ENCODE measurements at places on chromosomes 12 and 14.

DNA sequence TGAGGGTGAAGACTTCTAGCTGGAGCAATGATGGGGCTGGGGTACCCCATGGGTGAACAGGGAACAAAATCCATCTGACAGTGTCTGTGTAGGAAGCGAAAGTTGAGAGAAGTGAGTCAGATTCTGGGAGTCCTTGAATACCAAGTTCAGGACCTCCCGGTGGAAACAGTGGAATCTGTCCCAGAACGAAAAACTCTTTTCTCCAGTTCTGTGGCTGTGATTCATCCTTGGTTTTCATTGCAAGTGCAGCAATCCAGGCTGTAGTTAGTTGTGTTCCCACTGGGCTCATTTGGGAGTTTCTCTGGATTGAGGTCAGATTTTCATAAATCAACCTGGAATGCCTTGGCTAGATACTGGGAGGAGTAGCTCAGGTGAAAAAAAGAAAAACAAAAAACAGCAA lies 120.7 kb downstream of the C12orf75 start:
- DNase-seq, result no peak

GRCh38 chr12:93889516-93890212 lies 212.5 kb downstream of the CRADD start:
- DNase-seq, result no peak

- no peak for DNase-seq
Observed at GRCh38 chr12:39868328-39868725, 237.6 kb downstream of the SLC2A13 start.

- DNase-seq, result no peak
Observed at GRCh38 chr12:50017641-50018040, 7.7 kb downstream of the RACGAP1 start.

GRCh38 chr12:46478123-46478522 lies 105.5 kb upstream of the SLC38A2 start:
- no peak for DNase-seq

GRCh38 chr14:64591809-64592208 lies 42.0 kb downstream of the PPP1R36 start:
- DNase-seq, result no peak

DNA sequence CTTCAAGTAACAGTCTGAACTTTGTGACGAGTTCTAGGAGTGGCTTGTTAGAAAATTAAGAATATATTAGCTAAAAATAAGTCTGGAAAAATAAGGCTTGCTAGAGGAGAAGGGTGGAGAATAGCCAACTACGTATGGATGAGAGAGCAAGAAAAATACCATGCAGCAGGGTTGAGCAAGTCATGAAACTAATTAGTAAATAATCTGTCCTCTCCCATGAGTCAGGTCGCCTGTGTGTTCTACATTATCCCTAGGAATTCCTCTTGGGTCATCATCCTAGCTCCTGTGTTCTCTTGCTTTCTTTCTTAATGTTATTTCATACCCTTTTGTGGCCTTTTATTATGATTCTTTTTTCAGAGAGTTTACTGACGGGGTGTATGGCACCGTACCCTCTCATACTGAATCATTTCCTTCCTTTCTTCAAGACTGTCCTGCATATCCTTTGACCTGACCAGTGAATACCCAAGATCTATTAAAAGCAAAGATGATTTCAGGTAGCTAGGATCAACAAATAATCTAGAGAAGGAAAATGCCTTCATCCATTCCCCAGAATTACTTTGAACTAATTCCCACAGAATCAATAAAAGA lies 177.2 kb upstream of the NPAS3 start:
- DNase-seq, result no peak

DNA sequence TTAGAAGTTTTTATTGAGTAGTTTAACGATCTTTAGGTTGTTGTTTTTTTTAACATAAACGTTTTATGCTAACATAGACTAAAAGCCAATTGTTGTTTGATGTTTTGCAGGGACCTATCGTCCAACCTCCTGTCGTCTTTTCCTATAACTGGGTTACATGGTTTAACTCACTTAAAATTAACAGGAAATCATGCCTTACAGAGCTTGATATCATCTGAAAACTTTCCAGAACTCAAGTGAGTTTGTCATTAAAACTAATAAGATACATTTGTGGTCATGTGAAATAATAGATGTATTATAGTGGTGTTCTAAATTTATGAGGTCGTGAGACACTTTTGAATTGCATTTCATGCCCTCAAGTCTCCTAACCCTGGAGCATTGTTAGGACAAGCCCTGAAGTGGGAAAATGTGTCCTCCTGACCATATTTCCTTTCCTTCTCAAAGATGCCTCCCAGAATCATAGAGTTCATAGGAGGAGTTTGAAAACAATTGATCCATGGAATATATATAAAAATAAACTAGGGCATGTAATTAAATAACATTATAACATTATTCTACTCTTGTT lies 84.9 kb downstream of the ZFC3H1 start:
- DNase-seq, result peak; percentile 68

GRCh38 chr12:45483571-45483970 lies 245.9 kb upstream of the ARID2 start:
- DNase-seq, result no peak

GRCh38 chr12:2560356-2560755 lies 234.4 kb upstream of the FKBP4 start:
- no peak for DNase-seq

DNA sequence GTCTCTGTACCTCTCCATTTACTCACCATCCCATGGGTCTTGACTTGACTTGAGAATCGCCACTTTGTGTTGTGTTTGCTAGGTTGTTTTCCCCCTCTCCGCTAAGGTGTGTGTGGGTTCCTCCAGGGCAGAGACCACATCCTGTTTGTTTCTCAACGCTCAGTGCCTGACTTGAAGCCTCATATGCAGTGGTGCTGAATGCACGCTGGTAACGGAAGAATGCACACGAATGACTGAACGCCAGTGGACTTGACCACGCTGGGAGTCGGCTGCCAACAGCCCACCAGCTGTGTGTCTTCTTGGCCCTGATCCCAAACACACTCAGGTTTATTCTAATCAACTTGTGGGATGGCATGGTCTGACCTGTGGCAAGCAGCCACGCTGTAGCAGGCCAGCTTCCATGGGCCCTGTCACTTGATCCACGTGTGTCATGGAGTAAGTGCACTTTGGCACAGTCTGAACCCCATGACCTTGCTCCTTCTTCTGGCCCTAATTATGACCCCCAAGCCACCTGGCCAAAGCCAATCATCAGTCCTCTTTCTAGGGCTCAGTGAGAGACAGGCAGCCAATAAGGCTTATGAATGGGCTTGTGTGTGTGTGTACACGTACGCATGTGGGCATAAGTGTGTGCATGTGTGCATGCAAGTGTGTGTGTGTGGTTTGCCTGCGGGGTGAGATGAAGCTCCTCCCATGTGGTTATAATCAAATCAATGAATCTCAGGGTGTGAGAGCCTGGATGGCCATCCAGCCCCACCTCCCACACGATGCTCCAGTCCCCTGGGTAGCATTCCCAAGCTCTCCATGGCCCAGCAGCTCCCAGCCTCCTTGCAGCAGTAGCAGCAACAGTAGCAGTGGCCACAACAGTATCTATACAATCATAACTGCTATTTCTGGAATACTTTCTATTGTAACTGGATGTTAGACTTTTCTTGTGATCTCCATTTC lies 6.4 kb upstream of the TC2N start:
- no peak for DNase-seq

- no peak for DNase-seq
Observed at GRCh38 chr12:71552728-71553501, 110.7 kb downstream of the ZFC3H1 start.

DNA sequence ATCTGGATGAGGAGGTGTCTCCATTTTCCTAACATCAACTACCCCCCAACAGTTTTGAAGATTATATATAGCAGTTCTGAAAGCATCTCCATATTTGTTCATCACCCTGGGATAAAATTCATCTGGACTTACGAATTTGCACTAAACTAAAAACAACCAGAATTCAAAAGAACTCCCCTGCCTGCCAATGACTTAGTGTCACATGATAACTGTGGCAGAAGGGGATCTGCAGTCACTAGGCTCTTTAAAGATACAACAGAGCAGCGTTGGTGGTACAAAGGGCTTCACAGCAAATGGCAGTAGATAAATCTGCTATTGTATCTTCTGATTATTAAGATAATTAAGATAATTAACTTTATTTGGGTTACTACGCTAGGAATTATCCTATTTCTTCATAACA lies 30.1 kb downstream of the GPR135 start:
- no peak for DNase-seq

DNA sequence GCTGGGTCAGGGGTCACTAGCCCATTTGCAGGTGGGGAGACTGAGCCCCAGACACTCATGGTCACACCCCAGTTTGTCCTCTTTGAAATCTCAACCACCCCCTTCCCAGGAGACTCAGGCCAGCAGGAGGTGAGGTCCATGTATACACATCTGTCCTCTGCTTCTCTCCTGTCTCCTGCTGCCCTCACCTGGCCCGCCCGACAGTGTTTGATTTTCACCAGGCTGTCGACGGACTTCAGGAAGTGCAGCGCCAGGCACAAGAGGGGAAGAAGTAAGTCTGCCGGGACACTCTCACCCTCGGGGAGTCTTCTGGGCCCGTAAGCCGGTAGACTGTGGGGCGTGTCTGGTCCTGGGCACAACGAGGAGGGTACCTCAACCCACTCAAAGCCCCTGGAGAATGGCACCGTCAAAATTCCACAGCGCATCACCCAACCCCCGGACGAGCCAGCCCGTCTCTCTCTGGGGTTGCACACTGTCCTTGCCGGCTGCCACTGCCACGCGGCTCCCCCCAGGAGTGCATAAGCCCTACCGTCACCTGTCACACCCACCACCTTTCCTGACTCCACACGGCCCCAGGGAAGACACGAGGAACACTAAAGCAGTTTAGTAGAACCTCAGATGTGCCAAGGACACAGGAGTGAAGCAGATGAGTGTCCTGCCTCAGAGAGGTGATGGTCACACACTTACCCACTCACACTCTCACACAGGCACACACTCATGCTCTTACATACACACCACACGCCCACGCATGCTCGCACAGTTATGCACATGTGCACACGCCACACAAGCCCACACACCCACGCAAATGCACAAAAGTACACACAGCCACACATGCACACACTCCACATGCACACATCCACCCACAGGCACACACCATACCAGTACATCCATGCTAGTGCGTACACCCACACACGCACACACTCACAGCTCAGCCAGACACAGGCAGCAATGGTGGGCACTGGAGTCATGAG lies 13.1 kb upstream of the SIVA1 start:
- DNase-seq, result no peak

- DNase-seq, result no peak
Observed at GRCh38 chr14:93028724-93029076, 87.0 kb downstream of the ITPK1 start.

DNA sequence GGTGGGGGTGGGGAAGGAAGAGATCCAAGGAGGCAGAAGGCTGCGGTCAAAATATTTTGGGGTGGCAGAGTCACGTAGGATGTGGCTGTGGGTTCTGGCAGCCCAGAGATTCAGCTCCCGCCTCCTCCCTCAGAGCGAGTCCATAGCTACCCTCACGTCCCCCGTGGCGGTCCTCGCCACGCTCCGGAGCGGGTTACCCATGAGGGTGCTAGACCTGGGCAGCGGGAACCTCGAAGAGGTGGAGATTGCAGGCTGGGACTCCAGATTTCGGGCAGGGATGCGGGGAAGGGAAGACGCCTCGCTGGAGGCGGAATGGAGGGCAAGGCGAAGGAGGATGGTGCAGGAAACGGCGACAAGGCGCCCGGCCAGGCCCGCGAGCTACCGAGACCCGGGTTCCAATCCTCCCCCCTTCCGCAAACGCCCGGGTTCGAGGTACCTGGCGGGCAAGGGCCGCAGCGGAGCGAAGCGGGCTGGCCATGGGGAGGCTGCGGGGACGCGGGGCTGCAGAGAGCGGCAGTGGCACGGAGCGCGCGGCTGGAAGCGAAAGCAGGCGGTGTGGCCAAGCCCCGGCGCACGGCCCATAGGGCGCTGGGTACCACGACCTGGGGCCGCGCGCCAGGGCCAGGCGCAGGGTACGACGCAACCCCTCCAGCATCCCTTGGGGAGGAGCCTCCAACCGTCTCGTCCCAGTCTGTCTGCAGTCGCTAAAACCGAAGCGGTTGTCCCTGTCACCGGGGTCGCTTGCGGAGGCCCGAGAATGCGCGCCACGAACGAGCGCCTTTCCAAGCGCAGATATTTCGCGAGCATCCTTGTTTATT lies 46.2 kb downstream of the BCAT1 start:
- peak; percentile 26 for DNase-seq

DNA sequence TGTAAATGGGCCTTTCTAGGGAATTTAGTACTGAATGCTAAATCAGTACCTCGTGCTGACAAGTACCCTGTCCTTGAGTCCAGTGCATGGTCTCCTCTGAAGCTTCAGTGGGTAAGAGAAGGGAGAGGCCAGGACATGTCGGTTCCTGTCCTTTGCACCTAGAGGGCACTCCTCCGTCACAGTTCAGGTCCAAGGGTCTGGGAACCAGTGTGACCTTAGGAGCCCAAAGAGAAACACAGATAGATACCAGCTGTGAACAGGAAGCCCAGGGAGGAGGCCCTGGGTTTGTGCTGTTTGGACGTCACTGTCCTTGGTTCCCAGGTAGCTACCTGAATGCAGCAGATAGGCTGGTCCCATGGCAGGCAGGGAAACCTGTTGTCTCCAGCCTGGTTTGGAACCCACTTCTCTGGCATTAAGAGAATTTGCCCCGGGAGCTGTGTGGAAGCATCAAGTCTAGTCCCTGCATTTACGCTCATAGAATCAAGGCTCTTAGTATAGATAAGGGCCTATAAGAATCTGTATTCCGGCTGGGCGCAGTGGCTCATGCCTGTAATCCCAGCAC lies 3.9 kb upstream of the FGF23 start:
- no peak for DNase-seq

GRCh38 chr12:123389560-123390351 lies 5.8 kb downstream of the KMT5A start:
- no peak for DNase-seq

- no peak for DNase-seq
Observed at GRCh38 chr12:70719071-70719470, 81.8 kb upstream of the PTPRB start.

- no peak for DNase-seq
Observed at GRCh38 chr14:74960736-74961135, 5.3 kb upstream of the PGF start.

DNA sequence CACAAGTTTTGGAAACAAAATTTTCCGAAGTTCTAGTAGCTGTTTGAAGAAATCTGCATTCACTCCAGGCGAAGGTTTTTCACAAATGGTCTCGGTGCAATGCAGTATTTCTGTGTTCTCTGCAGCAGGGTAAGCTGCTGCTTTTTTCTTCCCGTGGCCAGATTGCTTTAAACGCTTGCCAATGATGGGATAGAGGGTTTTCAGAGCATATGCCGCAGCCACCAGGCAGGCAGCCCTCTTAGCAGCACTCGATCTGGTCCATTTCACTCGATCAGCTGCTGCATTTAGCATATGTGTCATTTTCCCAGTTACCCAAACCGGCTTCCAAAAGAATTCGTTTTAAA lies 315 bp downstream of the ABCD2 start:
- DNase-seq, result no peak

Data from foreskin melanocyte (primary cell).